H9 (cell line): ENCODE measurements at places on chromosomes 5 and 9. TPM values are rescaled to one million over a fixed set of nuclear protein-coding genes. Genes with fewer than 3 reads are reported as not detected.
A peak's percentile ranks its signal among the peaks of the same experiment; 100 is the strongest.

The ASS1 gene
- total RNA-seq: 118 and 122 TPM in 2 replicates

The IFNK gene
- not detected in 2 replicates for total RNA-seq

GRCh38 chr5:171310212-171310818 lies 1.3 kb downstream of the TLX3 start:
- H3K4me3 ChIP-seq: peak overlapping the region; percentile 75
- H3K27ac ChIP-seq: no peak overlapping the region
- DNase-seq: peak; percentile 78
- H3K36me3 ChIP-seq: no peaks in the 10 kb centered on the region
- H3K27me3 ChIP-seq: peaks cover 95% of the 10 kb centered on the region

The ACSL6 gene
- total RNA-seq: 1.3 and 1.6 TPM in 2 replicates

- no peak overlapping the region for H3K27ac ChIP-seq
- H3K4me1 ChIP-seq: no peaks in the 10 kb centered on the region
- H3K27me3 ChIP-seq: no peaks in the 10 kb centered on the region
- no peaks in the 10 kb centered on the region for H3K36me3 ChIP-seq
- DNase-seq: no peak
Measured at GRCh38 chr5:149681922-149682321, 48.2 kb upstream of the PPARGC1B start.

- H3K36me3 ChIP-seq: 0 out of 2 replicates have a peak, but pooled peaks cover 6% of the 10 kb centered on the region
- no peak for DNase-seq
- H3K4me1 ChIP-seq: no peaks in the 10 kb centered on the region
- H3K27ac ChIP-seq: no peak overlapping the region
Measured at GRCh38 chr5:36679221-36679989, 73.0 kb downstream of the SLC1A3 start.

The PDZD2 gene
- total RNA-seq: 8.8 and 9.9 TPM in 2 replicates

The MAST4 gene
- total RNA-seq: 3.7 and 4.3 TPM in 2 replicates

GRCh38 chr5:161085056-161085455 lies 233.0 kb upstream of the ATP10B start:
- DNase-seq: no peak
- no peaks in the 10 kb centered on the region for H3K4me1 ChIP-seq
- no peaks in the 10 kb centered on the region for H3K36me3 ChIP-seq
- no peaks in the 10 kb centered on the region for H3K27me3 ChIP-seq
- no peak overlapping the region for H3K27ac ChIP-seq

The WDR38 gene
- total RNA-seq: not detected in 2 replicates

DNA sequence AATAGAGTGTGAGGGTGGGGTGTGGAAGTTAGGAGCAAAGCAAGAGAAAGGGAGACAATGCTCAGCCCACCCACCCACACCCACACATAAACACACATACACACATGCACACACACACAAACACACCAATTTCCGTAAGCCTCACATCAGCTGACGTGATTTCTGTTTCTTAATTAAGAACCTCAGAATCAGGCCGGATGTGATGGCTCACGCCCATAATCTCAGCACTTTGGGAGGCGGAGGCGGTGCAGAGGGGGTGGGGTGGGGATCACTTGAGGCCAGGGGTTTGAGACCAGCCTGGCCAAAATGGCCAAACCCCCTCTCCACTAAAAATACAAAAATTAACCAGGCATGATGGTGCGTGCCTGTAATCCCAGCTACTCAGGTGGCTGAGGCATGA lies 26.4 kb upstream of the PIK3R1 start:
- DNase-seq: no peak
- no peaks in the 10 kb centered on the region; the same call in 2 of the 3 replicates for H3K36me3 ChIP-seq
- no peak overlapping the region for H3K27ac ChIP-seq
- H3K4me1 ChIP-seq: peaks cover 12% of the 10 kb centered on the region

DNA sequence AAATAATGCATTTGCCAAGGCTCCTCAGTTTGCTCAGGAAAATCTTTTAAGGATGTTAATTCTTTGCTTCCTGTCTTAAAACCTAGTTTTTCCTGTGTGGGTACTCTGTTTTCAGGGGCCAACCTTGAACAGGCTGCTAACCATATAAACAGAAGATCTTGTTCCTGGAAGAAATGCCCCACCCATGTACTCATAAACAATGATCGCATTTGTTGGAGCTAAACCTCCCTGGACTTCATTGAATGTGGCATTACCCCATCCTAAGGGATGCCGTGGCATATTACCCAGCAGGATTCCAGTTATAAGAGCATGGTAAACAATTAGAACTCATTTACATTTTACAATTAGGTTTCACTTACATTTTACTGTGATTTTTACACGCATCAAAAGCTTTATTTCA lies 436.0 kb downstream of the ZNF608 start:
- no peak overlapping the region for H3K27ac ChIP-seq
- H3K4me1 ChIP-seq: peaks cover 4% of the 10 kb centered on the region; the same call in 1 of the 2 replicates
- DNase-seq: no peak
- no peak overlapping the region for H3K4me3 ChIP-seq
- H3K27me3 ChIP-seq: no peaks in the 10 kb centered on the region
- H3K36me3 ChIP-seq: 0 out of 2 replicates have a peak, but pooled peaks cover 2% of the 10 kb centered on the region

The PPP2R2B gene
- total RNA-seq: 14.3 and 15.2 TPM in 2 replicates

The FOXE1 gene
- not detected in 2 replicates for total RNA-seq

The SAXO1 gene
- 0.09 TPM in 1 of 2 replicates, not detected in the other for total RNA-seq

The SCGB3A2 gene
- total RNA-seq: 62.5 and 66.0 TPM in 2 replicates

- H3K4me1 ChIP-seq: no peaks in the 10 kb centered on the region
- no peaks in the 10 kb centered on the region for H3K36me3 ChIP-seq
- no peak overlapping the region for H3K27ac ChIP-seq
- no peaks in the 10 kb centered on the region for H3K27me3 ChIP-seq
Measured at GRCh38 chr5:95162231-95162992, 122.5 kb downstream of the MCTP1 start.

GRCh38 chr5:8516356-8516755 lies 647.4 kb downstream of the MTRR start:
- no peak overlapping the region for H3K4me3 ChIP-seq
- no peaks in the 10 kb centered on the region for H3K27me3 ChIP-seq
- H3K27ac ChIP-seq: no peak overlapping the region
- no peaks in the 10 kb centered on the region for H3K4me1 ChIP-seq

- peaks cover 4% of the 10 kb centered on the region for H3K36me3 ChIP-seq
- H3K4me3 ChIP-seq: no peak overlapping the region
- no peak overlapping the region for H3K27ac ChIP-seq
Measured at GRCh38 chr9:77987081-77987656, 44.4 kb downstream of the GNAQ start.

DNA sequence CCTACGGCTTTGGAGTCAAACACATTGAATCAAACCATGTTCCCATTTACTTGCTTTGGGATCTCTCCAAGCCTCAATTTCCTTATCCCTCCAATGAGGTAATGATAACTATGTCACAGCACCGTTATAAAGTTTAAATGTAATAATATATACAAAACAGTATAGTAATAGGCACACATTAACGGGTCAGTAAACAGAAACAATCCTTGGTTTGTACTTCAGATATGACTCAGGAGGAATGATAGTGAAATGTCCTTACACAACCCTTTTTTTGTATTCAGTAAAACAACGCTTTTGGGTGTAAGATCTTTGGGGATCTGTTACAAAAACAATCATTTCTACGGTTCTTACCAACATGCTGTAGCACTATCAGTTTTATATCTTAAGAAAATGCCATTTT lies 178.5 kb upstream of the GNA14 start:
- H3K27me3 ChIP-seq: no peaks in the 10 kb centered on the region
- H3K36me3 ChIP-seq: no peaks in the 10 kb centered on the region
- H3K4me3 ChIP-seq: no peak overlapping the region

The DMRT1 gene
- not detected in 2 replicates for total RNA-seq

The TIMD4 gene
- total RNA-seq: not detected in 2 replicates

The PCDH1 gene
- 127 and 131 TPM in 2 replicates for total RNA-seq

The CYFIP2 gene
- total RNA-seq: 74.7 and 84.5 TPM in 2 replicates

DNA sequence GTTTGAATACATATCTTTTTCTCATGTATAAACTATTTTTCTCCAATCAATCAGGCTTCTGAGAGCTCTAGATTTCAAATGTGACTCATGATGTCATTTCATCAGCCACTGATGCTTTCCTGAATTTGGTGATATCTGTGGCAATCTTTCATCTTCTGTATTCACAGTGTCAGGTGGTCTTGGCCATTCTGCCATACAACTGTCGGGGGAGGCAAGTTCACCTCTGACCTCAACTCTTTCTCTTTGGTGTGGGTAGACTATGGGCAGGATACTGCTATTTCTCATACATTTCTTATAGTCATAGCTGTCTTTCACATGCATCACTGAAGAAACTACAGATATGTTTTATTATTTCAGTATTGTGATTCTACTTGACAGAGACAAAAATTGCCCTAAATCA lies 414.1 kb upstream of the MEF2C start:
- H3K4me1 ChIP-seq: no peaks in the 10 kb centered on the region
- no peak overlapping the region for H3K4me3 ChIP-seq
- no peak overlapping the region for H3K27ac ChIP-seq
- no peak for DNase-seq
- no peaks in the 10 kb centered on the region for H3K27me3 ChIP-seq

DNA sequence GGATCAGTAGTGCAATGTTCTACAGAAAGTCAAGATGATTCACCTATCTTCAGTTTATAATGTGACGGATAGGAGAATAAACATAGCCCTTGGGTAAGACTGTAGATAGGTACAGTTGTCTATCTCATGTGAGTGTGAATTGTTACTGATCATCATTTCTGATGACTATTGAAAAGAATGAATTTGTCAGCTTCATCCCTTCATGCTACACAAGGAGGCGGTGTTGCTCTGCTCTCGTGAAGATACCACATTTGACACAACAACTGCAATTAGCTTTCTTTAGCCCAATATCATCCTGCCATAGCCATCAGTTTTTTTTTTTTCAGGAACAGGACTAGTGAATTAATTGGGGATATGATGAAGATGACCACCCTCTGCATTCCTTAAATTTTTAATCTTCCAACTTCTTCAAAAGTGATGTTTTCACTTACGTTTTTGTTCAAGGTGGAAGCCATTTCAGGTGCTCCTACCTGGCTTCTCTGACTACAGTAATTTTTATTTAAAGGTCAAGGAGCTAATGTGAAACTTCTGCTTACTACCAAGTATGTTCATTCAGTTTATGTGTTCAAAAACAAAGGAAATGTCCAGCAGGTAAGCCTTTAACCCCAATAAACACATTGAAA lies 152.9 kb upstream of the MOCS2 start:
- no peaks in the 10 kb centered on the region for H3K4me1 ChIP-seq
- no peak overlapping the region for H3K4me3 ChIP-seq
- H3K36me3 ChIP-seq: peaks cover under 1% of the 10 kb centered on the region
- DNase-seq: no peak
- no peaks in the 10 kb centered on the region for H3K27me3 ChIP-seq

DNA sequence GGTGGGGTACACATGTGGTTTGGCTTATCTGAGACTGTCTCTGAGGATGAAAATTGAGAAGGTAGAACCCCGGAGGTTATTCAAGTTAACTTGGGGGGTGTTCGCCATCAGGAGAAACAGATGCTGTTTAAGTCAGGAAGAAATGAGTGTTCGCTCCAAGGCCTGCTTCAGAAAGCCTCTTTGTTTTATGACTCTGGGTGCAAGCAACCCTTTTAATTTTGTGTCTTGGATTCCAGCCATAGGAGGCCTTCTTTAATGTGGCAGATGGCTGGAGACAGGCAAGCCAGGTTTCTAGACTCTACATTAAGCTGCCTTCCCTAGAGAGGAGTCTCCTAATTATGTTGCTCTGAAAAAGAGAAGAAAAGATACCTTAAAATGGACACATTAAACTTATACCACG lies 4.2 kb upstream of the SMAD5 start:
- H3K27me3 ChIP-seq: no peaks in the 10 kb centered on the region
- H3K4me1 ChIP-seq: no peaks in the 10 kb centered on the region
- no peak overlapping the region for H3K27ac ChIP-seq

DNA sequence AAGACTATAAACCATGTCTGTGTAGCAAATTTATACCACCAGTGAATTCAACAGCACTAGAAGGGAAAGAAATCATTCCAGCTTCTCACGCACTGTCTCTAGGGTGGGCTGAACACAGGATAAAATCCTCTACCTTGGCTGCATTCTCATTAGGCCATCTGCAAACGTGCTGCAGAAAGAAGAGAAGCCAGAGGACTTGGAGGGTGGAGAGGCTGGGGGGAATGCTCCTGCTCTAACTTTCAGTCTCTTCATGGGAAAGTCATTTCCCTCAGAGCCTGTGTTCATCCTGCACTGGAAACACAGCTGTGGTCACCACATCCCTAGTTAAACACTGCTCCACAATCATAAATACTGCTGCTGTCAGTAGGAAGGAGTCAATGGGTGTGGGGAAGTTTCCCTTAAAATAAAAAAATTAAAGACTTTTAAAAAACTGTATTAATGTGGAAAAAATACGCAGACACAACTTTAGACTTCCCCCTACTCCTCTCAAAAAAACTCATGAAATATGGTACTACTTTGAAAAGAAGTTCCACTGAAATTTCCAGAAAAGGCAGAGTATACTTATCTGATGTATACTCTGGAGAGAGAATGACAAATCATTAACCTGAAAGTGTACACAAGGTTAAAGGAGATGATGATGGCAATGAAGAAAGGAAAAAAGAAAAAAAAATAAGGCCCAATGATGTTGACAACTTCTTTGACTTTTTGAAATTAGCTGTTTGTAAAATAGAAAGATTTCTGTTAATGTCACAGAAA lies 46.8 kb downstream of the LHFPL2 start:
- no peaks in the 10 kb centered on the region for H3K27me3 ChIP-seq
- no peak overlapping the region for H3K27ac ChIP-seq
- no peak overlapping the region for H3K4me3 ChIP-seq

The SLC2A6 gene
- total RNA-seq: 18.7 and 19.5 TPM in 2 replicates

The SH3GL2 gene
- 5.8 and 6.5 TPM in 2 replicates for total RNA-seq

The PCDHB15 gene
- 5.2 and 7.0 TPM in 2 replicates for total RNA-seq
